ENCODE measurements at places on chromosomes 6 and 20.

DNA sequence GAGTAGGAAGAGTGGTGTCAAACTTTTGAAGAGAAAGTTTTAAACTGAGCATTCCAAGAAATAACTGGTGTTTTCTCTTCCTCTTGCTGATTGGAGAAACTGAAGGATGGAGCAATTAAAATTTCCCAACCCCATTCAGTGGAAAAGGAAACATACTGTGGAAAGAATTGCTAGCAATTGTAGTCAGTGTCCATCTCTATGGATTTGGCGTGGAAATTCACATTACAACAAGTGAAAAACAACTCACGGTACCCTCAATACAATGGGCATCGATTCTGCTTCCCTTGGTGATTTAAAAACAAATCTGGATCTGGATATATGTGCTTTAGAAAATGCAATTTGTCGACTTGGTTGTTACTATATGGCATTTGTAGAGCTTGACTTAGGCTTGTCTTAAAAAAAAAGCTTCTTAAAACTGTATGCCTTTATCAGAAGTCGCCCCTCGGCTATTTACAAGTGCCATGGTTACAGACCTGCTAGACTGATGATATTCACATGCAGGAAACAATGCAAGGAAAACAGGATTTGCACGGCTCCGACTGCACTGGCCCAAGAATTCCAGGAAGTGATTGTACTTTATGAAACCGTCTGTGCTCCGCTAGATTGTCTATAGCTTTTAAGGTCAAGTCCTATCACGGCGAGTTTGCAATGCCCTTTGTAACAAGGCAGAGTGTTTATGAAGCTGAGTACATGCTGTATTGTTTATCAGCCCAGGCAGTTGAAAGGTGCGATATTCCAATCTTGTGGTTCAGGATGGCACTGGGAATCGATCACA, 131.7 kb upstream of the PHACTR1 start:
- no peak for DNase-seq

DNA sequence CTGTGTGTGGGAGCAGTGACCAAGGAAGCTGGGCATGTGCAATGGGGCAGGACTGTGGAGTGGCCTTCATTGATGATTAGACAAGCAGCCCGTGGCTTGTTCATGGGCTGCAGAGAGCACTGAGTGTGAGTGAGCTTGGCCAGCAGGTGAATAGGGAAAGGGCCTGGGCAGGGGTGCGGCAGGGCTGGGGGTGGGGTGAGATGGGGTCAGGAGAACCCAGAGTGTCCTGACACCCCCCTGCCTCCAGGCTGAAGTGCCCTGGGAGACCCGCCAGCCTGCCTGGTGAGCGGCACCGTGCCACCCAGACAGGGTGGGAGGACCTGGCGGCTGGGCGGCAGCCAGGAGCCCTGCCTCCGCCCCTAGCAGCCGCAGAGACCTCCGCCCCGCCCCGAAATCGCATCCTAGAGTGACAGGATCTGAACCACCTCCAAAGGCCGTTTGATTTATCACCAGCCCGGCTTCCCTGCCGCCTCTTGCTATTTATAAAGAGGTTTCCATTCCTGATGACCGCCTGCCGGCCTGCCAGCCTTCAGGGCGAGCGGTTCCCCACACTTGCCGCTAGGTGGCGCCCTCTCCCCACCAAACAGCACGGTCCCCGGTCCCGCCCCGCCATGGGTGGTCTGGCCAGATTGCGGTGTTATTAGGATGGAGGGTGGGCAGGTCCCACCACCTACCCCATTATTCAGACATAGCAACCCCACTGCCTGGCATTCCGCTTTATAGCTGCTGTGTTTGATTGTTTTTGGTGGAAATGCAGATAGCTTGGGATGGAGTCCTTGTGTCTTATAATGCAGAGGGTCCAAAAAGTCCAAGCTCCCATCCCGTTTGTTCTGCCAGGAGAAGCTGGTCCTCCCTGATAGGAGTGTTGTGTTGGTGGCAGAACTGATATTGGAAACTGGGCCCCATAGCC, 3.5 kb downstream of the MYLK2 start:
- no peak for DNase-seq

DNA sequence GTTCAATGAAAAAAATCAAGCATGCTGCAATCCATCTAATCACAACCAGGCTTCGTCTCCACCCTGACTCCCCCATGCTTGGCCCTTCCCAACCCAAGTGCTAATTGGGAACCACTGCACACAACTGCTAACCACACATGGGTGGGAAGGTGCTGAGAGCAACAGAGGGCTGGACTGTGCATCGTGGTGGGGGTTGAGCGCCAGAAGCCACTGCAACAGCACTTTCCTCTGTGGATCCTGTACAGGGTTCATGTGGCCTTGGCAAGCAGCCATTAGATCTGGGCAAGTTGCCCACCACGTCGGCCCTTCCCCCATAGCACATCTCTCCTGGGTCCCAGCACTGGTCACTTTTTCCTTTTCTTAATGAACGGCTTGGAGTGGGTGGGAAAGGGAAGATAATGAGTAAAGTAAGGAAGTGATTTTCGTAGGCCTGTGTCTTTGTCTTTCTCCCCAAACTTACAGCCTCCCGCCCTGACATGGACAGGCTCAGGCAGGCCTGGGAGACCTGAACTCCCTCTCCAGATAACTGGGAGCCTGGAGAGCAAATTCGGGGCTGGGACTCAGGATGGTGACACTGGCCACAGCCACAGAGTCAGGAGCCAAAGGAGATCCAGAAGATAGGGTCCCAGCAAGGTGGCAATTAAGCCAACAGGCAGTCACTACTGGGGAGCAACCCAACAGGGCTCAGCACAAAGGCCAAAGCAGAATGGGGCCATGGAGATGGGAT, 34.4 kb upstream of the MRPS10 start:
- peak; percentile 43 for DNase-seq

DNA sequence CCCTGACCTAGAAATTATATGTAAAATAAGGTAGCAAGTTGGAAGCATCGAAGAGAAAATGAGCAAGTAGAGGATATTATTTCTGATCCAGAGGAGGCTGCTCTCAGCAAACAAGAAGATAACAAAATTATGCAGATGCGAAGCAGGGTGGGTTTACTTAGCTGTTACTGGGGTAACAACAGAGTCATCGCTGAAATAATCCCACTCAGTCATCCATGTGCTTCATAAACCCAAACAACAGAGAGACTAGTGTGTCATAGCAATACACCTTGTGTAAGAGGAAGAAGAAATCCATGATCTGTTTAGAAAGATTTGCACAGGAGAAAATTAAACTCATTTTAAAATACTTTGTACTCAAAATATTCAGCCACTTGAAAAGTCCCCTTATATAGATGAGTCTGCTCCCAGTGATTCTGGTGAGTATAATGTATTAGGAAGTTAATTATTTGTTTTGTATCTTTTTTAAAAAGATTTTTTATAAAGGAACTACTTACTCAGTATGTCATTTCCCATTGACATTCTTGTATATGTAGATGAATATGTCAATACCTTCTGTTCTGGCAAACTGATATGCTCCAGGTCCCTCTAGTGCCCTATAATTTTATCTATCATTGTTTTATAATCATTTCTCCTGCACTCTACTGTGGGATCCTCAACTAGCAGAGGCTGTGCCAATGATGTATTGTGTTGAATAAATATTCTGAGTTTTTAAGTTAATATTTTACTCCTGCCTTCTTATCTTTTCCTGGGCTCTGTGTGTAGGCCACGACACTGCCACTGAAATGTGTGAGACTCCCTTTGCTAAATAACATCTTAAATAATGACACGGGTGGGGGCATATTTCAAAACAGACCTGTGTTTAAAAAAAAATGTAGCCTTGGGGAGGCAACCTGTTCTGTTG, 8.6 kb upstream of the HIVEP2 start:
- no peak for DNase-seq

DNA sequence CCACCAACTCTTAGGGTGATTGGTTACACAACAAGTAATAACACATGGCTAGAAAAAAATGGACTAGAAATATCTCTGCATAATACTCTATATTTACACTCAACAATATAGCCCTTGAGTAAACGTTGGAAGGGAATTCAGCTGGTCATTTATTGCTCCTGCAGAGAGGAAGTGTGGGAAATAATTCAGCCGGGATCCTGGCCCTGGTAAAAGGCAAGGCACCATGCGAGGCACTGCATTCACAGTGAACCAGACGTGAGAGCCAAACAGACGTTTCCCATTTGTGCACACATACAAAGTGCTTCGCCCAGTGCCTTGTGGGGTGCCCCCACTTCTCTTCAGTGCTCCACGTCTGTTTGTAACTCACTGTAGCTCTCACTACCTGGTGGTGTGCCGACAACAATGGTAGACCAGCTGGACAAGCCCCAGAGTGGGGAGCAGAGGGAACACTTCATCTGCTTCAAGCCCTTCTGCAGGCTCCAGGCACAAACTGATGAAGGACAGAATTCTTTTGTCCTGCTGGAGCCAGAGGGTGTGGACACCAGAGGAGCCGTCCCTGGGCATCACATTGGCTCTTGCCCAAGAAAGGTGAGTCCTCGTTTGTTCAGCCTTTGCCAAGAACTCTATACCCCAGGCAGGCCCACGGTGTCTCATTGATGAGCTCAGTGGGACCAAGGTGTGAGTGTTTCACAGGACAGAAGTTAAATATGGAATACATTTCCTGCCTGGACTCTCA, 18.8 kb downstream of the SYNDIG1 start:
- no peak for DNase-seq

DNA sequence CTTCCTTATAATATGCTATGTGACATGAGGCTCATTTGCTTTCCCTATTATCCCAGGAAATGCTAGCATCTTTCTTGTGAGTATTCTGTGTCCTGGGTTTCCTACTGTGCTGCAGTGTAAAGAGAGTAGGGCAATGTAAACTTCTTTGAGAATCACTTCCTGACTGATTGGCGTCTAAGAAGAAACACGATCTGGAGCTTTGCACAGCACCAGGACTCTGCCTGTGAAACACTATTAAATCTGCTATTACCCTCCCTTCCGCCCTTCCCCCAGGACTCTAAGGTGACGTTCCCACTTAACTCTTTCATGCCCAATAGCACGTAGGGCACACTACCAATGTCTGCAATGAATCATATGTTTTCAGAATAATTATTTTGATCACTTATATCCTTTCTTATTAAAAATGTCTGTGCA, 607.3 kb upstream of the CITED2 start:
- peak; percentile 80 for DNase-seq

GRCh38 chr6:36920049-36920448, 34.3 kb downstream of the C6orf89 start:
- DNase-seq = no peak

- no peak for DNase-seq
Measured at GRCh38 chr6:36297511-36297910, 27.7 kb downstream of the PNPLA1 start.

DNA sequence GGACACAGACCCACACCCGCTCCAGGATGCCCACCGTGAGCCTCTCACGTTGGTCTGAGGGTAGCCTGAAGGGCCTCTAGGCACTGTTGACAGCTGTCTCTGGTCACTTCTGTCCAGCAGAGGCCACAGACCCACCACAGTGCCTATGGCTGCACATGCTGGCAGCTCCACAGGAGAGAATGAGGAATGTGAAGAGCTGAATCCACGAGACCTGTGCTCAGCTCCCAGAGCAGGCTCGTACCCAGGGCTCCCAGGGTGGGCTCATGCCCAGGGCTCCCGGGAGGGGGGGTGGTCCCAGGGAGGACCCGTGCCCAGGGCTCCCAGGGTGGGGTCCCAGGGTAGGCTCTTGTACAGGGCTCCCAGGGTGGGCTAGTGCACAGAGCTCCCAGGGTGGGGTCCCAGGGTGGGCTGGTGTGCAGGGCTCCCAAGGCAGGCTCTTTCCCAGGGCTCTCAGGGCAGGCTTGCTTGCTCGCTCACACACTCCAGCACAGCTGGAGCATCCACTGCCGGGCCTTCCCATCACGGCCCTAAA, 201.0 kb downstream of the SYNDIG1 start:
- DNase-seq = no peak

GRCh38 chr6:14015964-14016363, 91.2 kb downstream of the RNF182 start:
- no peak for DNase-seq

DNA sequence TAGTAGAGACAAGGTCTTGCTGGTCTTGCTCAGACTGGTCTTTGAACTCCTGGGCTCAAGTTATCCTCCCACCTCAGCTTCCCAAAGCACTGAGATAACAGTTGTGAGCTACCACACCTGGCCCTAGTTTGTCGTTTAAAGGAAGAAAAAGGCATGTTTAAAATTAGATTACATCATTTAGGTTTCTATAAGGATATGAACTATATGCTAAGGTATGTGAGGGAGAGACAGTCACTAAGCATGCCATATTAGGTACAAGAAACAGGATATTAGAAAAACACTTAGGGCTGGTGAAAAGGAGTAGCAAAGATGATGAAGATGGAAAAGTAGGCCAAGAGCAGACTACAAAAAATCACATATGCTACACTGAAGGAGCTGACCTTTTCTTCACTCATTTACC, 106.4 kb downstream of the ASCC3 start:
- DNase-seq = peak; percentile 5

- DNase-seq = no peak
Measured at GRCh38 chr20:46575937-46576461, 25.5 kb upstream of the OCSTAMP start.

GRCh38 chr6:157481865-157482249, 100.9 kb downstream of the ZDHHC14 start:
- no peak for DNase-seq

DNA sequence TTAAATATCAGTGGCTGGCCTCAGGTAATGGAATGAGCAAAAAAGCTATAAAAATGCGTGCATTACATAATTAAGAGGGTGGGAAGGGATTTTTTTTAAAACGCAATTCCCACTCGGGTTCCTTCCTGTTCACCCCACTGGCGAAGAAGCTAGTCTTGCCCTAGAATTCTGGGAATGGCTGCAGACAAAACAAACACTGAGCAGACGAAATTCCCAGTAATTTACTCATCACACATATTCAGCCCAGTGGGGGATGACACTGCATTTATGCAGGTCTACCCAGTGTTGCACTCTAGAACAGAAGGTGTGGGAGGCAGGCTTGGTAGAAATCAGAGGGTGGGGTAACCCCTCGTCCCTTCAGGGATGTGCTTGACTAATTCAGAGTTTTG, 2695.0 kb upstream of the DEFB115 start:
- DNase-seq = no peak

- no peak for DNase-seq
Measured at GRCh38 chr6:89611666-89612065, 26.9 kb downstream of the LYRM2 start.

DNA sequence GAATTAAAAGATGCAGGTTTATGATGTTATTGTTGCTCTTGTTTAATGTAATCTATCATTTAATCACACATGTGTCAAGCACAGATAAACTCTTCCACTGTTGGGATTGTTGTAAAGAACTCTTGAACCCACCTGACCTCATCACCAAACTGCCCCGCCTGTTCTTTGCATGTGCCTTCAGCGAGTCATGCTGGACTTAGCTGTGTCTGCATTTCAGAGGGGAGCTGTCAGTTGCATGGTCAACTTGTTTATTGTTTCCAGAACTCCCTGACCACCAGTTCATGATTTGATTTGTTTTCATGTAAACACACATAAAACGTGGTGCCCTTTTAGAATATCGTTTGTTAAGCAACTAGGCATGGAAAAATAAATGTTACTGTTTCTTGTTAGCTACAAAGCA, 93.6 kb downstream of the KHDC1L start:
- DNase-seq = no peak
